NCI-H345 (cell line): ENCODE measurements at places on chromosomes 5 and 9.

DNA sequence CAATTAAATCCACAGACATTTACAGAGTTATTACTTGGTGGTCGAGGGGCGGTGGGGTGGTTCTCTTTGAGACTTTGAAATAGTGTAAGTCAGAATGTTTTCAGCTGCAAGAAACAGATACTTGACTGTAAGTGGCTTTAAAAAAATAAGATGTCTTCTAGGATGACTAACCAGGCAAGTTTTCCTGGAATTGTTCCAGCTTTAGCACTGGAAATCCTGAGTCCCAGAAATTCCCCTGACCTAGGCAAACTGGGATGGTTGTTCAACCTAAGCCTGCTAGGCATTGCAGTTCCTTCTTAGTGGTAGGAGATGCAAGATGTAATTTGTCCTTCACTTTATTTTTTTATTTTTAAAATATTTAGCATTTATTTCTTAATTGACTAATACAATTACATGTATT is 169.5 kb upstream of the POC5 start:
- DNase-seq, result no peak

GRCh38 chr5:94031631-94032030 is 290.2 kb upstream of the POU5F2 start:
- no peak for DNase-seq

DNA sequence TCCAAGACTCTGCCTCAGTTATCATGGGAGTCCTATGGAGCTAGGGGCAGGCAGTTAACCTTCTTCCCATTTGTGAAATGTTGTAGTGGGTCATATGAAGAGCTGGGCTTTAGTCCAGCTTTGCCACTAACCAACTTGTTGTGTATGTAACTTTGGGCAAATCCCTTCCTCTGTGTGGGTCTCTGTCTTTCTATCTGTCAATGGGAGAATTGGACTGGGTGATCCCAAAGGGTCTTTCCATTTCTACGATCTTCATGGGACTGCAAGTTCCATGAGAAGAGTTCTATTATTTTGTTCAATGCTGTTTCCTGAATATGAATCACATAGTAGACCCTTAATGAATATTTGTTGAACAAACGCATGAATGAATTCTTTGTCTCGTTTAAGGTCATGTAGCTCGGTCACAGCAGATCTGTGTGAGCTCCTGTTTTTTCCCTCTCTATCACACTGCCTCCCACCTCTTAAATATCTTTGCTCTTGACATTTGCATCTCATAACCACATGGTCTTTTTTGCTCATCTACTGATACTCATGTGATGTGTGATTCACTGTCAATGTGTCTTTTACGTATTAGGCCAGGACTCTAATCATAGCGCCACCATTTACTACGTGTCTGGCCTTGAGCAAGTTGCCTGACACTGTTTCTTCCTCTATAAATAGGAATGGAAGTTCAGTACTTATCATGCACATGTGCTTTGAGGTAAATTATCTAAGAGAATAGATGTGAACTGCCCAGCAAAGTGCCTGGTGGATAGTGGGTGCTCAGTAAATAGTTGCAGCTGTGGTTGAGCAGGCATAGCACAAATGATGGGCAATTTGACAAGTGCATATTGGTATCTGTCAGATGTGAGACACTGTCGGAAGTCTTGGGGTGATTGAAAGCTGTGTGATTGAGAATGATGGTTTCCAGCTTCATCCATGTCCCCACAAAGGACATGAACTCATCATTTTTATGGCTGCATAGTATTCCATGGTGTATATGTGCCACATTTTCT is 37.4 kb downstream of the PTTG1 start:
- DNase-seq, result no peak

GRCh38 chr5:16245249-16245648 is 65.7 kb upstream of the MARCHF11 start:
- no peak for DNase-seq

- DNase-seq, result peak; percentile 84
Observed at GRCh38 chr9:114452219-114453165, 52.8 kb downstream of the WHRN start.

DNA sequence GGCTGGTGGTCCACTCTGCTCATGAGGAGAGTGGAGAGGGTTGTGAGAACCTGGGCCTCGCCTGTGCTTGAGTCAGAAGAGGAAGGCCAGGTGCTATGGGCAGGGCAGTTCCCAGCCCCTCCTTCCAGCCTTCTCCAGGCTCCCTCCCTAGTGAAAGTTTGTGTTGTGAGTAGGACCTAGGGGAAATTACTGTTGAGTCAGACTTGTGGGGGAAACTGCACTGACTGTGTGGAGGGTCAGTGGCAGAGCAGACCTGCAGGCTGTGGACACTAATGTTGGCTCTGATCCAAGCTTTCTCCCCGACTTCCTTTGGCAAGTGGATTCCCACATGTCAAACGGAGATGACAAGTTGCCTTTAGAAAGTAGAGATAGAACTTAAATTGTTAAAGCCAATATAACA is 102.6 kb downstream of the ARHGAP26 start:
- DNase-seq, result no peak

DNA sequence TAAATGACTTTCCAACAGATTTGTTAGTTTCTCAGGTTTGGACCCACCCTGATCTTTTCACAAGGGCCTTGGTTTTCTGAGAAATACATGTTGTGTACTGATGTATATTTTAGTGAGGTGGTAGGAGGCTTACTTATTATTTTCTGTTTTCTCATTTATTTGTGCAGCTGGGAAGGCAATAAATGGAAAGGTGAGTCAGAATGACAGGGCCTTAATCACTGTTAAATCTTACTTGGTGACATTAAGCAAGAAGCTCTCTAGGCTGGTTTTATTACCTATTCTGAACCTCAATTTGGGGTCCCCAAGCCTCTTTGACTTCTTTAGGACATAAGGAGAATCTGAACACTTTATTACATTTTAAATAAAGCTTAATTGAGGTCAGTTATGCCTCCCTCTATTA is 214.0 kb upstream of the DAB2 start:
- DNase-seq, result no peak

- no peak for DNase-seq
Observed at GRCh38 chr9:89481538-89481915, 16.4 kb downstream of the SEMA4D start.

- DNase-seq, result no peak
Observed at GRCh38 chr9:121365564-121365963, 4.5 kb downstream of the STOM start.

DNA sequence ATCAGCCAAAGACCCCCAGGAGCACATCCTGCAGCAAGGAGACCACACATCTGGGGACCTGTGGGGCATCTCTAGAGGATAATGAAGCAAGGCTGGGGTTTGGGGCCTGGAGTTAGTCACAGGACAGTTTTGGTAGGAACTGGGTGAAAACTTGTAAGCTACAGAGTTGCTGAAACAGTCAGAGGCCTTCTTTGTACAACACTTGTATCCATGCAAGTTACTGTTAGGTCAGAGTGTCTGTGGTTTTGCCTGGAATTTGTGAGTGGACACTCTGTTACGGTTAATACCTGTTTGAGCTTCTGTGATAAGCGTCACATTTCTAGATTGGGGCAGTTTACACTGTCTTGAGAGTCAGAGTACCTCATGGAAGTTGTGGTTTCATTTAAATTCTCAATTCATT is 22.6 kb upstream of the ASPN start:
- no peak for DNase-seq

- DNase-seq, result no peak
Observed at GRCh38 chr5:103941596-103941995, 379.0 kb upstream of the NUDT12 start.

- DNase-seq, result no peak
Observed at GRCh38 chr9:111411266-111411665, 72.9 kb downstream of the ECPAS start.

- no peak for DNase-seq
Observed at GRCh38 chr5:180471866-180472265, 22.3 kb upstream of the CNOT6 start.

DNA sequence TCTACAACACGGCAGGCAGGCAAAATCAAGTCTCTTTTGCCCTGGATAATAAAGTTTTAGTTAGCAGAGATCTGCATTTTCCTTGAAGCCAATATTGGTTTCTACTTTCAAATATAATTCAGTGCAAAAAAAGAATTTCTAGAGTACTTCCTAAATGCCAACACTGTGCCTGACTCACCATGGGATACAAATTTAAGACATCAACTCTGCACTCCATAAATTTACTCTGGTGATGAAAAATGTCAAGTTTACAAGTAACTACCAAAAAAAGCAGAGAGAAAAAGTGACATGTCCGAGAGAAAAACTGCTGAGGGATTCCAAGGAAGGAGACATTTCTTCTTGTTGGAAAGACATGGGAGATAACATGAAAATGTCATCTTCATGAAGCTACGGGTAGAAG is 119.7 kb downstream of the RAPGEF6 start:
- DNase-seq, result no peak

- no peak for DNase-seq
Observed at GRCh38 chr5:40333459-40334241, 346.1 kb upstream of the PTGER4 start.

DNA sequence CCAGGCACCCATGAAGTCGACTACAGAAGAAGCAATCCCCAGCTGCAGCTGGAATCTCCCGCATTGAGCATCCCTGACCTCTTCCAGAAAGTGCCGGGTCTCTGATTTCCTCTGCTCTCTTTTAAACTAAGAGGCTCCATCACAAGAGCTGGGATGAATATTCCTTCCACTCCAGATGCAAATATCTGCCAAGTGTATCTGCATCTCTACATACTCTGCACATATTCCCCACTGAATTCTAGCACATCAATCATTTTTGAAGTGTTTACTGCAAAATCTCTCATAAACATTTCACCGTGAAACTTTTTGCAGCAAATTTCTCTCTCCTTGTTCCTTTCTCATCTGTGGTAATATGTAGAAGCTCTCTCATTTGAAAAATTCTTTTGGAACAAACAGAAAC is 161.5 kb downstream of the GABRB2 start:
- DNase-seq, result no peak

- no peak for DNase-seq
Observed at GRCh38 chr9:35717132-35717870, 14.7 kb downstream of the TLN1 start.

DNA sequence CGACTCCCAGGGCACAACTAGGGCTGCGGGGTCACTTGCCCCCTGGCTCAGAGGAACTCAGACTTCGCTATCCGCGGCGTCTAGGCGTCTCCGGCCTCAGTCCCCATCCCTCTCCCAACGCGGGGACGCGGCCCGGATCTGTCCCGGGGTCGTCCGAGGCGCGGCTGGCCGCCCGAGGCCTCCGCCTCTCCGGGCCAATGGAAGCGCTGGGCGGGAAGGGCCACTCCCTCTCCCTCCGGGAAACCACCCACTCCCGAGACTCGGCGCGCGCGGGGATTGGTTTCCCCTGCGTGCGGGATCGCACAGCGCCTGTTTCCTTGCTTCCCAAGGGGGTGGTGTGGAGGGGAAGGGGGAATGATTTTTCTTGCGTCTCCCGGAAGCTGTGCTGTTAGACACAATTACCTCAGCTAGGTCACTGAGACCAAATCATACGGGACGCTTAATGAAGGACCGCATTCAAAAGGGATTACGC is 38.3 kb downstream of the NR2F1 start:
- DNase-seq, result peak; percentile 90

GRCh38 chr5:2738156-2738699 is 13.2 kb downstream of the IRX2 start:
- DNase-seq, result no peak

DNA sequence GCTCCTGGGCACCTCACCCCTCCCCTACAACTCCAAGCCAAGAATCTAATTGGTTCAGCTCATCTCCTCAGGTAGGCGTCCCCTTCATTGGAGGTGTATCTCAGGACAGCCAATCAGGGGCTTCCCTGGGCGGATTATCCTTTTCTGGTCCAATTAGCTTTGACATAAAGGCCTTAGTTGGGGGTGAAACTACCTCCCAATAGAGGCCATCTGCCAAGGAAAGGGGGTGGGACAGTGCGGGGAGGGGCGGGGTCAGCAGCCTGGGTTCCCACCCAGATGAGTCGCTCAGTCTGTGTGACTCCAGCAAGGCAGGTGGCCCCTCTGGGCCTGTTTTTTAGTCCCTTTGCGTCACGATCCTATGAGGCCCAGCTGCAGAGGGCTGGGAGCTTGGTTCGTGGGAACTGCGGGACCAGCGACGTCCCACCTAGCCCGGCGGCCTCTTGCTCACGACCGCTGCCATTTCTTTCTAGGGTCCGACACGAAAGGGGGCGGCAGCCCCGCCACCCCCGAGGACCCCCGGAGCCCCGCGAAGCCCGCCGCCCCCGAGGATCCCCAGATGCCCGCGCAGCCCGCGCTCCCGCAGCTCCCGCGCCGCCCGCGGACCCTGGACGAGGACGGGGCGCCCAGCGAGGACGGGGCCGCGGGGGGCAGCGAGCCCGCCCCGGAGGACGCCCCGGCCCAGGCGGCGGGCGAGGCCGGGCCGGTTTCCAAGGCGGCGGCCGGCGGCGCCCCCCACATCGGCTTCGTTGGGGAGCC is 8.9 kb downstream of the PRRT1B start:
- DNase-seq, result no peak

DNA sequence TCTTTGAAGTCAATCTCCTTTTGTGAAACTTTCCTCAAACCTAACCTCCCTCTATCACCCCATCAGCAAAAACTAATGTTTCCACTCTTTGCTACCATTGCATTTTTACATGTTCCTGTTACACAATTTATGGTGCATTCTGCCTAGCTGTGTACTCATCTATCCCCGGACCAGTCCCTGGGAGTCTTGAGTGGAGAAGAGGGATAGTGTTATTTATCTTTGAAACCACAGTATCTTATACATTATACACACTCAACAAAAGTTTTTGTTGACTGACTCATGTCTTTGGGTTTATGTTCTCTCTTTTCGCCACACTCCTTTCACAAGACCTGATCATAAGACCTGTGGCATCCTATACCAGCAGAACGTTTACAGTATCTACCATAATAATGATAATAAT is 26.4 kb downstream of the TNFAIP8 start:
- no peak for DNase-seq

DNA sequence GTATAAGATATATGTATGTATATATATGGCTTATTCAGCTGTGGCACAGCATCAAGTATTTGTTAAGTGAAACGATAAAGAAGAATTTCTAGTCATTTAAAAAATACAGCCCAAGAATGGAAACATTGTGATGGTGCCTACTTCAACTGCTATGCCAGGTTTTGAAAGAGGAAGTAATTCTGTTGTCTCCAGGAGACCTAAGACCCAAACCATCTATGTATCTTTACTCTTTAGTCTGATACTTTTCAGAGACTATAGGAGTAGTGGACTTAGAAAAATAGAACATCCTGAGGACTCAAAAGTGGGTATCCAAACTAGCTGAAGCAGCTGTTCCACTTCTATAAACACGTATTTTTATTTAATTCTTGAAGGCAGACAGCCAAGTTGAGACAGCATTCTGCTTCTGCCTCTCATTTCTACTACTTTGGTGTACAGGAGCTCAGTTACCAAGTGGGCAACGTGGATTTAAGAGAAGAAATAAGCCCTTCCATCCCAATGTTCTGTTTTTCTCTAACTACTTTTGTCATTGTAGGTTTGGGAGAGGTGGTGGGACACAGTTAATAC is 110.7 kb downstream of the RPS23 start:
- DNase-seq, result no peak

- DNase-seq, result no peak
Observed at GRCh38 chr9:86303316-86303975, 21.1 kb upstream of the ISCA1 start.

GRCh38 chr9:117839862-117840261 is 135.7 kb downstream of the TLR4 start:
- DNase-seq, result no peak

- no peak for DNase-seq
Observed at GRCh38 chr5:36722900-36723299, 116.5 kb downstream of the SLC1A3 start.

GRCh38 chr5:35091704-35092103 is 44.0 kb upstream of the AGXT2 start:
- DNase-seq, result no peak

- no peak for DNase-seq
Observed at GRCh38 chr5:59956130-59956783, 62.7 kb upstream of the PDE4D start.
